ENCODE measurements at places on chromosomes 2 and 18.

DNA sequence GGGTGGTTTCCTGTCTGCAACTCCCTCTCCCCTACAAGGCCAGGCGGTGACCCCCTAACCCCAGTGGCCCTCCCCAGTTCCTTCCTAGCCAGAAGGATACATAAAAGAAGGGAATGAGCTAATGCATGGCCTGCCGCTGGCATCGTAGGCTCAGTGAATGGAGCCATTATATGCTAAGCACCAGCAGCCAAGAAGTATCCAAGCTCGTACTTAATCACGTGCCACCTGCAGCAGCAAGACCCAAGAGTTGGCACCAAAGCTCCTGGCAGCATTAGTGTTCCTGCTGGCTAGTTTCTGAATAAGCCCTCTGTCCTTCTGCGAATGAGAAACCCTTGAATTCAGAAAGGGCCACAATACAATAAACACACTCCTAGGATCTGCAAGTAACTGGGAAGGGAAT lies 4.3 kb downstream of the DBI start:
- DNase-seq: no peak

DNA sequence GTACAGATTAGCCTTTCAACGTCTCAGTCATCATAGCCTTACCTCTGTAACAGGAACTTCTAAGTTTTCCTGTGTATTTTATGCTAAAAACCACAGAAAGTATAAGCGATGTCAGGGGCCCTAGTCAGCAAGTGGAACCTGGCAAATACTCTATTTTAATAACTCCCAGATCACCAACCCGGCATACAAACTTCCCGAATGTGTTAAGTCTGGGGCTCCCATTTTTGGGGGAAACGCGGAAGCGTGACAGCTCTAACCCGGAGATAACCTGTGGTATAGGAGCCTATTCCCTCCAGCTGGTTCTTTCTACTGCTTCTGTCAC lies 574 bp downstream of the NIFK start:
- DNase-seq: no peak

DNA sequence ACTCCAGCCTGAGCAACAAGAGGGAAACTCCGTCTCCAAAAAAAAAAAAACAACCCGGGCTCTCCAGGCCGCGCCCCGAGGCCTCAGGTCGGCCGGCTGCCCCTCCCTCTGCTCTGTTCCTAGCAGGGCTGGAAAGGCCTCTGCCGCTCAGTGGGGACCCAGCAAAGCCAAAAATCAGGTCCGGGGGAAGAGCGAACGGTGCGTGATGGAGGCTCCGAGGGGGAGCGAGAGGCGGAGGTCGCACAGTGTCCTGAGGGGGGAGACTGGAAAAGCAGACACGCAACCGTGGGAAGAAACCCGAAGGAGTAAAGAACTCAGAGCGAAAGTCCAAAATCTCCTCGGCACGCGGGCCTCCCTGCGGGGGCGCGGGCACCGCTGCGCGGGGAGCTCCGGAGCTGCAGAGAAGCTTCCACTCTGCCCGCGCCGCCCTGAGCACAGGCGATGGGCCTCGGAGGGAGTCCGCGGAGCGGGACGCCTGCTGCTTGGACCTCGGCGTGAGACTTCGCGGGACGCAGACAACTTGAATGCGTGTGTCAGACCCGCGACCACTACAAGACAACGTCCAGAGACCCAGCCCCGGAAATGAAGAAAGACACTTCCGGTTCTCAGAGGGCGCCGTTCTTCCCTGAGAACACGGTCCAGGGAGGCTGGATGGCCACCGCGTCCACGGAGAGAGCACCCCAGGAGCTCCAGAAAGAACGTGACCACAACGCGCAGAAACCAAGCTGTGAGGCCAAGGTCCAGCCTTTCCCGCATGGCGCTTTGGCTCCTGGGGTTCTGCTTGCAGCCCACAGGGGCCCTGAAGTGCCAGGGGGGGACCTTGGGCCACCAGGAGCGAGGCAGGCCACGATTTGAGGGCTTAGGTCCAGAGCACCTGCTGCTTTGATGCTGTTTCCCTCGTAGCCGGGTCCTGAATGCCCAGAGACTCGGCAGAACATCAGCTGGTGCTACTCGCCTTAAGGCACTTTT lies 219.8 kb downstream of the DPP10 start:
- DNase-seq: no peak

GRCh38 chr2:172985139-172985892 lies 90.3 kb upstream of the MAP3K20 start:
- no peak for DNase-seq

- no peak for DNase-seq
These were observed 456.5 kb downstream of the METTL4 start for GRCh38 chr18:2114765-2115164.

- no peak for DNase-seq
These were observed 77.4 kb downstream of the ACTR3 start for GRCh38 chr2:113967272-113967671.

- no peak for DNase-seq
These were observed 1480.0 kb downstream of the LRP1B start for GRCh38 chr2:140650825-140651224.

- DNase-seq: no peak
These were observed 120.9 kb downstream of the TWIST2 start for GRCh38 chr2:238968616-238969384.

GRCh38 chr2:161370981-161371380 lies 45.1 kb upstream of the TBR1 start:
- DNase-seq: no peak

DNA sequence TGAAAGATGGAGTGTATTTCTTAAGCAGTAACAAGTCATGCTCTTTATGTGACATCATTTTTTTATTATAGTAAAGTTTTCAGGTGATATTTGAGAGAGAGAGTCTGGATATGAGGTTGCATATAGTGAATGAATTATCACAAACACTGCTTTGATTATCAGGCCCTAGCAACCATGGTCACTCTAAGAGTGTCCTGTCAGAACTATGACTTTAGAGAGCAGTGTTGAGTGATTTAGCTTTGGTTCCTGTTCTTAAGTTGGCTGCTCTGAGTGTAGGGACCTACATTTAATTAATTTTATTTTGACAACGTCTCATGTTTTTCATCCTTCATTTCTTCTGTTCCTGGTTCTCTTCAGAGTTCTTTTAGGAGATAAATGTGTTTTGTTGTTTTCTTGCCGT lies 275.5 kb downstream of the KCNJ3 start:
- DNase-seq: no peak

DNA sequence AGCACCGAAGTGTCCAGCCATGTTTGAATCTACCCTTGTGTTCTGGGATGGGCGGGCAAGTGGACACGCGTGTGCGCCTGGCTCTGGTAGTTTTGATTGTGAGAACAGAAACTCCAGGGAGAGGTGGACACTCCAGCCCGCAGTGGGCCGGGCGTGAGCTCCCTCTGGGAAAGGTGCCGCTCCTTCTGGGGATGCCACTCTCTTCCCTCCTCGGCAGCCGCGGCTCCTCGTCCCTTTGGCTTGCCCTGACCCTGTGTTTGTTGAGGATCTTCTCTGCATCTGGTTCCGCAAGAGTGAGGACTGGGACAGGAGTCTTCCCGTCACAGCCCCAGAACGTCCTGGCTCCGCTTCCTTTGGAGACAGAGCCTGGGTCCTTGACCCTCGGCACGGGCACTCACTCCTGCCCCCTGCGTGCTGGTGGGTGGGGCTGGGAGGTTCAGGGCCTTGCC lies 1.3 kb downstream of the CTDP1 start:
- no peak for DNase-seq

DNA sequence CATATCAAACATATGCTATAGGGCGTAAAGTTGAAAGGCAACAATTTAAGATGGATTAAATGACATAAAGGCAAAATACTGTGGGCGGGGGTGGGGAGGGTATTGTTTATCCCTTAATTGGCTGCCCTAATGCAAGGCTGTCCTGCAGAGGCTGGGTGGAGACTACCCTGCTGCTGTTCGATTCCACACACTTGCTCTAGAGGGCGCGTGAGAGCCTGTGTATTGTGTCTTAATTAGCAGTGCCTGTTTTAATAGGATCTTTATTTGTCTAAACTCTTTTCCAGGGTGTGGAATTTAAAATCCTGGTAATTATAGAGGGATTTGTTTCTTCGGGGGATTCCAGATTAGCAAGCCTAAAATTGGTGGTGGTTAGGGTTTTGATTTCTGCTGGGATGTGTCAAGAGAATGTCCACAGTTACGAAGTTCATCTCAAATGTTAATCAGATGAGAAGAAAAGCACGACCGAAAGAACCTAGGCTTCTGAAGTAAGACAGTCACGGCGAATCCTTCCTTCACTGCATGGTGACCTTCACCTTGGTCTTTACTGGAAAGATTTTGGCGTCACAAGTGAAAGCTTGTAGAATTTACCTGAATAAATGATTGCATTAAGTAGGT lies 103.5 kb upstream of the MAP3K20 start:
- DNase-seq: no peak

DNA sequence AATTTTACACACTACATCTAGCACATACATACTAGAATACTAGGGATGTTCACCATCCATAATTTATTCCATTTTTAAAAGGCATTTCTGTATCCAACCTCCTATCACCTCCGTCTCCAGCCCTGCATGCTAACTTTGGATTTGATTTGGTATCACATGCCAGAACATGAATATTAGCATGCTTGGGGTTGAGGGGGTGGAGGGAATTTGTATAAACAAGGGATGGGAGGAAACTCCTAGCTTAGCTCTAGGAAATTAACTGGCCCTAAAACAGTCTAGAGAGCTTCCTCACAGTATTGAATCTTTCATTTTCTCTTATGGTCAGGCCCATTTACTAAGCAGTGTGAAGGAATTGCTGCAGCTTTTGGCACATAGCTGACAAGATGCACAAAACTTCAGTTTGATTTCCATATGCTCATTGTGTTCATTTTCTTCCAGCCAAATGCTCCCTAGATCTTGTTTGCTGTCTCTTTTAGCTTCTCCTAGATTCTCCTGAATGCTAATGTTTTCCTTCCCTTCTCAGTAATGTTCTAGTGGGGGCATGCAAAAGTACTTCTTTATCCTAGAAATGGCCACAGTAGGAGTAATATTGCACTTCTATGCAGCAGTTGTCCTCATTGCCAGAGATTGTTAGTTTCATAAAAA lies 135.2 kb downstream of the VWC2L start:
- no peak for DNase-seq

DNA sequence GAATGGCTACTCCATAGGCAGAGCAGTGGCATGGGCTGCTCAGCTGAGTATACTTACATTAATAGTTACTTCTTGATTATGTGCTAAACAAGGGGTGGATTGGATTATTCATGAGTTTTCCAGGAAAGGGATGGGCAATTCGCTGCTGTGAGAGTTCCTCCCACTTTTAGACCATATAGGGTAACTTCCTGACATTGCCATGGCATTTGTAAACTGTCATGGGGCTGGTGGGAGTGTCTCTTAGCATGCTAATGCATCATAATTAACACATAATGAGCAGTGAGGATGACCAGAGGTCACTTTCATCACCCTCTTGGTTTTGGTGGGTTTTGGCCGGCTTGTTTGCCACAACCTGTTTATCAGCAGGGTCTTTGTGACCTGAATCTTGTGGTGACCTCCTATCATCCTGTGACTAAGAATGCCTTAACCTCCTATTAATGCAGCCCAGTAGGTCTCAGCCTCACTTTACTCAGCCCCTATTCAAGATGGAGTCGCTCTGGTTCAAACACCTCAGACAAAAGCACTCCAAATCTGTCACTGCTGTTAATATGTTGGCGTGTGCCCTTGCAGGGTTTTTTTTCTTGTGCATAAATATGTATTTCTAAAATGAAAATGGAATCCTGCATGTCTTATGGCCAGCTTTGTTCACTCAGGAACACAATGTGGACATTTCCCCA lies 56.0 kb downstream of the CYBRD1 start:
- DNase-seq: no peak

DNA sequence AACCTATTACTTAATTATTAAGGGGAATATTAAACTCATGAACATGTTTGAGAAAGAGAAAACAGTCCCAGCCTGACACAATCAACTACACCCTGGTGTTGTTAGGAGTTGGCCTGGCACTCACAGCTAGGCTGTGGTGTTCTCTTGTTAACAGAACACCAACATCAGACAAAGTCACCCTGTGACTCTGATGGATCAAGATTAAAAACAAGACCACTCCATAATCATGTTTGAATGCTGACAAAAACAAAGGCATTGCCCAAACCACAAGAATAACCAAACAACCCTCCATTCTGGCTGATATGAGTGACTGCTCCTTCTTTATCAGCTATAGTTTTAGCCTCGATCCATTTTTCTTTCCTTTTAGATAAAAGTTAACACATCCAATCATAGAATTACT lies 3.0 kb downstream of the BOLL start:
- no peak for DNase-seq

Data from cortex of kidney (tissue), 1 donor.